Neural crest cell (in vitro differentiated cells): ENCODE measurements at places on chromosomes 3 and 15.

DNA sequence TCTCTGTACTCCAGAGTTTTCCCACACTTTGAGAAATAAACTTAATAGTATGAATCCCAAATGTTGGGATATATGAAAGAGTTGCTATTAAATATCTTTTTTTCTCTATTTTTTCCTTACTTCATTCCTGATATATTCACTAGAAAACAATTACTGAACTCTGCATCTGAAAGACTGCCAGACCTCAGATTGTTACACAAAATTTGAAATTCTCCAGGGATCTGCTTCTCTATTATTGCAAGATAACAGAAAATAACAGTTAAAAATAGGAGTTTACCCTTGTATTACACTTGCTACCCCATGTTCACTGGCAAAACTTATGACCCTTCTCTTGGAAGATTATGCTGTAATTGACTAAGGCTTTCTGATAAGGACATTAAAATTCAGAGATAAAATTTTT lies 11.7 kb upstream of the P3H2 start:
- no peak for DNase-seq

DNA sequence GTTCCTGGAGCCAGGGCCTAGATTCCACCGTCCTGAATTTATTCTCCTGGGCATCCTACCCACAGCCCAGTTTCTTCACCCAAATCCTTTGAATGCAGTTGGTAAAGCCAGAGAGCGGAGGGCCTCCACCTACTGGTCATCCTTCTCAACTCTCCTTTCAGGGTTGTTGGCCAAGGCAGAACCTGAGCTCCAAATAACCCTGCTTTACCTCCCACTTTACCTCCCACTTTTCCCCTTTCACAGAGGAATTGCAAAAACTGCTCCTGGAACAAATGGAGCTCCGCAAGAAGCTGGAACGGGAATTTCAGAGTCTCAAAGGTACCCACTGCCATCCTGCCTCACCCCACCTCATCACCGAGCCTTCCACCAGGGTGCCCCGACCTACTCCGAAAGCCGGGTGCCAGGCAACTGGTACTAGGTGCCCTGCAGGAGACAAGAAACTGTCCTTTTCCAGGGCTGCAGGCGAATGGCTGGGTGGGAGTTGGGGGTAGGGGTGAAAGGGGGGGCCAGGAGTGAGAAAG lies 6.8 kb downstream of the SKOR1 start:
- DNase-seq, result no peak

DNA sequence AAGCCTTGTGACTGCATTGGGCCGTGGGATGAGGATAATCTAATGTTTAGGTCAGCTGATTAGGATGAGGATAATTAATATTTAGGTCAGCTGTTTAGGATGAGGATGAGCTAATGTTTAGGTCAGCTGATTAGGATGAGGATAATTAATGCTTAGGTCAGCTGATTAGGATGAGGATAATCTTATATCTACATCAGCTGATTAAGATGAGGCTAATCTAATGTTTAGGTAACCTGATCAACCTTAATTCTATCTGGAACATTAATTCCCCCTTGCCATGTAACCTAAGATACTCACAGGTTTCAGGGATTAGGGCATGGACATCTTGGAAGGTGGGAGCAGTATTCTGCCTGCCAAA lies 362.8 kb downstream of the ULK4 start:
- DNase-seq, result no peak

- no peak for DNase-seq
Measured at GRCh38 chr15:48890375-48890972, 12.5 kb downstream of the EID1 start.

GRCh38 chr3:152434142-152434541 lies 165.4 kb downstream of the MBNL1 start:
- no peak for DNase-seq

DNA sequence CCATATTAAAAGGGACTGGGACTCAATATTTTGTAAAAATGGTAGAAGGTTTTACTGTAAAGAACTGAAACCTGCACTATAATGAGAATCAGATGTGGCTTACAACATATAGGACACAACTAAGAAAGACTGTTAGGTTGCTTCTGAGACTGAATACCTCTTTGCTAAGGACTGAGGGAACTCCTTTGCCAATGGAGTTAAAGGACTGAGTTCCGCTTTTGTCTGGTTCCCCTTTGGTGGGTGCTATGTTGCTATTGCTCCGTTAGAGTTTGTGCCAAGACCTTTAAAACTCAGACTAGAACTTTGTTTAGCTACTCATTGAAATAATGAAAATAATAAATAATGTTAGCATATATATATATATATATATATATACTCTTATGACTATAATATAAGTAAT lies 147.8 kb upstream of the KCNMB2 start:
- DNase-seq, result no peak

- no peak for DNase-seq
Measured at GRCh38 chr3:119652306-119653033, 7.9 kb downstream of the POPDC2 start.

DNA sequence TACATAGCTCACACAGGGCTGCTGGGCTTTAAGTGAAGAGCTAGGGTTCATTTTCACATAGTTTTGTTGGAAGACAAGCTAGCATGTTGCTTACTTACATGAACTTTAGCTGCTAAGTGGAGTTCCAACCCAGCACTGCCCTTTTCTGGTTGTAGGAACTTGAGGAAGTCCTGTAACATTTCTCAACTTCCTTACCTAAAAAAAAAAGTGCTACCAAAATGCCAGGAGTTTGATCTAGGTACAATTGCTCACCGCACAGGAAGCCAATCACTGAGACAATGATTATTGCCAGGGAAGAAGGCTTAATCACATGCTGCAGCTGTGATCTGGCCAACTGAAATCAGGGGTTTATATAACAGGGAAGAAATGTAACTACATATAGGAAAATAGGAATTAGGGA lies 52.8 kb downstream of the IL12A start:
- DNase-seq, result no peak

GRCh38 chr3:53996141-53996874 lies 104.6 kb upstream of the SELENOK start:
- DNase-seq, result no peak

- DNase-seq, result no peak
Measured at GRCh38 chr15:68500363-68501258, 68.6 kb upstream of the ITGA11 start.

- no peak for DNase-seq
Measured at GRCh38 chr3:71566776-71567175, 16.8 kb downstream of the FOXP1 start.

- DNase-seq, result no peak
Measured at GRCh38 chr3:102024270-102024904, 175.1 kb downstream of the NFKBIZ start.

- no peak for DNase-seq
Measured at GRCh38 chr3:59432665-59433064, 382.8 kb upstream of the CFAP20DC start.

DNA sequence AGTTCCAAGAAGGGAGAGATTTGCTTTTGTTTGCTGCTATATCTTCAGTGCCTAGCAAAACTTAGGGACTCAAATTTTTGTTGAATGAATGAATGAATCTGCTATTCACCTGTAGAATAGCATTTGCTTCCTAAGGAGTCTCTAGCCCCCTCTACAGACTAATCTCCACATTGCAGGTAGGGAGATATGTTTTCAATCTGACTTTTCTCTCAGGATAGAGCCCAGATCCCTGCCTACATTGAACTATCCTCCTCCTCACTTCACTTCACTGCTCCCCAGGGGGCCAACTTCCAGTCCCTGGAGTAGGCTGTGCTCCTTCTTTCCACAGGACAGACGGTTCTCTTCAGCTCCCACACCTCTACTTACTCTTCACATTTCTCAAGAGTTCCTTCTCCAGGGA lies 81.9 kb upstream of the PTX3 start:
- no peak for DNase-seq

DNA sequence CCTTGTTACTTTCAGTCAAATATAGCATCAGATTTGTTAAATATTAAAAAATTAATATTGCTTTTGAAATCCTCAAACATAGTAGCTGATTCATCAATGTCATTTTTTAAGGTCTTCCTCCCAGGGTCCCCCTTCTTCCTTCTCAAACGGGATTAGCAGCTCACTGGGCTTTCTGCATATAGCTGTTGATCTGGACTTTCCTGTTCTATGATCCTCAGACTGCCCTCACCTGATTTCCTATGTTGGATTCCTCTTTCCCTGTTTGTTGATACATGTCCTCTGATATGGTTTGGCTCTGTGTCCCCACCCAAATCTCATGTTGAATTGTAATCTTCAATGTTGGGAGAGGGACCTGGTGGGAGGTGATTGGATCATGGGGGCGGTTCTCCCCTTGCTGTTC lies 5.8 kb downstream of the GUCA1C start:
- no peak for DNase-seq

- no peak for DNase-seq
Measured at GRCh38 chr15:91135201-91136130, 35.4 kb downstream of the SV2B start.

- no peak for DNase-seq
Measured at GRCh38 chr3:58210761-58211460, at the start of gene DNASE1L3. TSS of gene DNASE1L3 (minus strand) at chr3:58210972. CDS start at chr3:58210906, 66 bp downstream.

DNA sequence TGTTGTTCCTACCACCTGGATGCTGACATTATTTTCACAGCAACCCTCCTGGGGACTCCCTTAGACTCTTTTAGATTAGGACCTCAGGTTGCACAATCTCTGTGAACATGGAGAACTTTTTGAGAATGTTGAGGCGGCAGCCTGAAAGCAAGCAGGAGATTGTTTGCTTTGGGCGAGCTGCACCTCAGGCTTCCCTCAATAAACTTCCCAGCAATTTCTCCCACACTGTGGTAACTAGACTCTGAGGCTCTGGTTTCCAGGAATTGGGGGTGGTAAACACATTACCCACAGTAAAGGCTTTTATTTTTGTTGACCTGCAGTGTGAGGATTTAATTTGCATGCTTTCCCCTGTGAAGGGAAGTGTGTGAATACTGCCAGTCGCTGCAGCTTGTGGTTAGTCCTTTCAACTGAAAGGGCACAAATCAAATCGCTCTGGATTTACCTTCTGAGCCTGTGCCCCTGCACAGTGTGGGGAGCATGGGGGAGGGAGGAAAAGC lies 35.2 kb upstream of the SIAH2 start:
- DNase-seq, result no peak

GRCh38 chr15:29711531-29711930 lies 110.7 kb downstream of the TJP1 start:
- no peak for DNase-seq

- no peak for DNase-seq
Measured at GRCh38 chr3:51792206-51792605, 13.2 kb upstream of the IQCF6 start.
